ENCODE measurements at places on chromosomes 16 and 17. TPM values are rescaled to one million over a fixed set of nuclear protein-coding genes. Genes with fewer than 3 reads are reported as not detected.

P2RX5 gene
- not detected for total RNA-seq

TMEM106A gene
- total RNA-seq: 1.7 TPM

RND2 gene
- total RNA-seq: 46.0 TPM

CFAP119 gene
- 8.0 TPM for total RNA-seq

TUBB3 gene
- 41.4 TPM for total RNA-seq

DRC7 gene
- 0.41 TPM for total RNA-seq

PHOSPHO1 gene
- not detected for total RNA-seq

SBK1 gene
- 16.4 TPM for total RNA-seq

PRAC2 gene
- total RNA-seq: not detected

EME1 gene
- total RNA-seq: 26.6 TPM

NUBP2 gene
- 22.8 TPM for total RNA-seq

ABCC11 gene
- total RNA-seq: not detected

MT1A gene
- total RNA-seq: not detected

ESRP2 gene
- total RNA-seq: 1.5 TPM

SKAP1 gene
- not detected for total RNA-seq

MYH1 gene
- total RNA-seq: not detected

CRYM gene
- 0.36 TPM for total RNA-seq

KRTAP4-6 gene
- not detected for total RNA-seq

NXN gene
- 69.4 TPM for total RNA-seq

NUBP1 gene
- 22.8 TPM for total RNA-seq

KCNG4 gene
- not detected for total RNA-seq

MYO15B gene
- 10.2 TPM for total RNA-seq

OR3A3 gene
- total RNA-seq: not detected

CACNG3 gene
- total RNA-seq: not detected

CCL2 gene
- 7.0 TPM for total RNA-seq

GCGR gene
- total RNA-seq: not detected

ACSM2A gene
- total RNA-seq: not detected

RRAD gene
- 0.12 TPM for total RNA-seq

KCNH6 gene
- 0.03 TPM for total RNA-seq

C16orf46 gene
- 2.5 TPM for total RNA-seq

SMIM22 gene
- total RNA-seq: not detected

FAM171A2 gene
- 18.1 TPM for total RNA-seq

CCDC200 gene
- total RNA-seq: not detected

OTOP2 gene
- total RNA-seq: not detected

TRAF7 gene
- 63.6 TPM for total RNA-seq

CFDP1 gene
- 159 TPM for total RNA-seq

KRT16 gene
- not detected for total RNA-seq

KRT40 gene
- not detected for total RNA-seq

CHD9NB gene
- 4.1 TPM for total RNA-seq

KCNAB3 gene
- total RNA-seq: 2.7 TPM

FZD2 gene
- total RNA-seq: 188 TPM

SLFN12 gene
- total RNA-seq: 7.2 TPM

SCN4A gene
- 1.8 TPM for total RNA-seq

LITAFD gene
- total RNA-seq: not detected

MMP2 gene
- 23.1 TPM for total RNA-seq

CD300LF gene
- total RNA-seq: not detected
